ENCODE measurements at places on chromosomes 1 and 21.
A peak's percentile ranks its signal among the peaks of the same experiment; 100 is the strongest.

- no peaks in the 10 kb centered on the region for H3K36me3 ChIP-seq
- H3K4me1 ChIP-seq: no peaks in the 10 kb centered on the region
- no peaks in the 10 kb centered on the region for H3K27me3 ChIP-seq
- no peak overlapping the region for H3K27ac ChIP-seq
- no peak overlapping the region for H3K4me3 ChIP-seq
Measured at GRCh38 chr1:112496290-112496689, 12.5 kb upstream of the WNT2B start.

DNA sequence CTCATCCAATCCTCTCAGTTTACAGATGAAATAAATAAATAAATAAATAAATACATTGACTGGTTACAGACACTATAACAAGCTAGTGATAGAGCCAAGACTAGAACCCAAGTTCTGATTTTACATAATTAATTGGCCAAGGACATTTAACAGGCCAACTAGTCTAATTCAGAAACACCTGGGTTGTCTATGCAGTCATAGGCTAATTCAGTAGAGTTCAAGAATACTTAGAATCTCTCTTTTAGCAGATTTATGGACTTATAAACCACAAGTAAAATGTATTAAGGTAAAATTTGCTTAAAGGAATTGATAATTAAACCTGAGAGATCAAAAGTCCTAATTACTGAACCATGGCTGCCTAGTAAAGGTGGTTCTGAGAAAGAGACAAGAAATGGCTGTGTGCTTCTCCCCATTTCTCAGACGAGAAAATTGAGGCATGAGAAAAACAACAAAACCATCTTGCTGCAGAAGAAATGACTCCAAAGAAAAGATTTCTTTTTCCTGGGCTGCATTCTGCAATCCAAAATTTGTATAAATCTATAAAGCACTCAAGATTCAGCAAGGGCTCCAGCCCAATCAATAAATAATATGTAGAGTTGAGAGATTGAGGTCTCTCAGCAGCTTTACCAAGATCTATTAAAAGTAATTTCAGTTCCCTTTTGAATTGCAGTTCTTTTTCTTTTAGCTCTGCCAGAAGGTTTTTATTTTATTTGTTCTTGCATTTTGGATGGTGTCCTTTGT, 98.3 kb downstream of the DUSP10 start:
- no peaks in the 10 kb centered on the region for H3K27me3 ChIP-seq
- no peaks in the 10 kb centered on the region for H3K36me3 ChIP-seq
- no peaks in the 10 kb centered on the region for H3K4me1 ChIP-seq
- H3K4me3 ChIP-seq: no peak overlapping the region

GRCh38 chr1:219797009-219797408, 131.3 kb downstream of the SLC30A10 start:
- no peaks in the 10 kb centered on the region for H3K4me1 ChIP-seq
- H3K27ac ChIP-seq: no peak overlapping the region
- no peak for DNase-seq
- H3K36me3 ChIP-seq: no peaks in the 10 kb centered on the region

DNA sequence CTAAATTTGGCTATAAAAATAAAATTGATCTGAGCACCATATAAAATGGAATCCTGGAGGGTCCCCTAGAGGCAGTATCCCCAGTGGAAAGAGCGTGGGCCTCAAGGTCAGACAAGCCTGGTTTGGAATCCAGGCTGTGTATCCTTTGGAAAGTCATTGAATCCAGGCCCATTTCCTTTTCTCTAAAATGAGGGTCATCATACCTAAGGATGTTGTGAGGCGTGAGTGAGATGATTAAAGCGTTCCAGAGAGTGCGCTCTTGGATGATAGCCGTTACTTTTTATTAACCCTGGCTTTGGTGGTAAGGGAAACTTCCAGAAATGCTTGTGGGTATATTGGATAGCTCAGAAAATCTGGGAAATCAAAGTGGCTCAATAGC, 683 bp upstream of the ZNF436 start:
- no peaks in the 10 kb centered on the region for H3K27me3 ChIP-seq
- no peak for DNase-seq
- H3K4me1 ChIP-seq: peaks cover 22% of the 10 kb centered on the region

DNA sequence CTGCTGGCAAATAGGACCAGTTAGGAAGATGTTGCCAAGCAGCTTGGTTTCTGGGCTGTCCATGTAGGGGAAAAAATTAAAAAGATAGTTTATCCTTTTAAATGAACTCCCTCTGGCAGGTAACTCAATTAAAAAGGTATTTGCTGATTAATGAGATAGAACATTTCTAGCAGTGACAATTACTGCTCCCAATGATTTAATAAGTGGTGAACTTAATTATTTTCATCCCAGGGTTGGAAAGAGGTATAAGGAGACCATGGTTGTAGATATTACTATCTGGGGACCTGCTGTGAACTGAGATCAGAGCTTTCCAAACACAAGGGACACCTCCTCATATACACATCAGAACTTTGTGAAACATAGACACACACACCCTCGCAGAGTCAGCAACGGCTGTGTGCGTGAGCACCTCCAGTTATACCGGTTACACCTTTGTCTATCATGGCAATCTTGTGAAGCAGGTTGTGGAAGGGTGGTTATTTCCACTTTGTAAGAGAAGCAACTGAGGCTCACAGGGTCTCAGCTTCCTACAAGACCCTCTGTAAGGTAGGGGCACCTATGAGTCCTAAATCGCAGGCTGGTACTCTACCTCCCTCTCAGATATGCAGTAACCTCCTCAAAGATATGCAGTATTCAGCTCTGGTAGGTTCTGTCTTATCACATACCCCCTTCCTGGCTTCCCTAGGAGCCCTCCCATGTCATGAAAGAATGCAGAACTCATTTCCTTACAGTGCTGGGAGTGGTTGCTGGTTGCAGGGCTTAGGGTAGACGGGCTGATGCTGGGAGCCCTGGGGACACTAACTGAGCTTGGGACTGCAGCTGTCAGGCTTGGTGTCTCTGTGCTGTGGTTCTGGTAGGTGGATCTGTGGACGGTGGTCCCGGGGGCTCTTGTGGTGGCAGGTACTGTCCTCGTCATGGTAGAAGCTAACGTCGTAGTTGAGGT, 18.5 kb upstream of the MAGOH start:
- no peak overlapping the region for H3K4me3 ChIP-seq
- peaks cover 15% of the 10 kb centered on the region for H3K4me1 ChIP-seq
- no peak for DNase-seq
- no peaks in the 10 kb centered on the region for H3K36me3 ChIP-seq
- H3K27ac ChIP-seq: peak overlapping the region; percentile 23
- H3K27me3 ChIP-seq: no peaks in the 10 kb centered on the region

DNA sequence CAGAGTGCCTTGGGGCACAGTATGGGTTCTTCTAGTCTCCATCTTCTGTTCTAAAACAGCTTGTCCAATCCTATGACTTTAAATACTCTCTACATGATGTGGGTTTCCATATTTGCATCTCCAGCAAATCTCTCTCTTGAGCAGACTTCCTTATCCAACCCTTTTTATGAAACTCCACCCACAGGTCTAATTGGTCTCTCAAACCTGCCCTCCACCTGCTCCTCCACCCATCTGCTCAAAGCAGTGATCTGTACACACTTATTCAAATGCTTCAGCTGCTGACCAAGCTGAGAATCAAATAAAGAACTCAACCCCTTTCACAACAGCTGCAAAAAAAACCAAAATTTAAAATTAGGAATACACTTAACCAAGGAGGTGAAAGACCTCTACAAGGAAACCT, 11.5 kb downstream of the MCOLN2 start:
- no peaks in the 10 kb centered on the region for H3K36me3 ChIP-seq
- DNase-seq: no peak
- no peak overlapping the region for H3K27ac ChIP-seq

- H3K27me3 ChIP-seq: no peaks in the 10 kb centered on the region
- H3K4me3 ChIP-seq: no peak overlapping the region
- no peak for DNase-seq
- no peaks in the 10 kb centered on the region for H3K36me3 ChIP-seq
- H3K4me1 ChIP-seq: 0 out of 2 replicates have a peak, but pooled peaks cover 5% of the 10 kb centered on the region
- H3K27ac ChIP-seq: no peak overlapping the region
Measured at GRCh38 chr1:88009916-88010315, 674.2 kb upstream of the PKN2 start.

GRCh38 chr1:66396212-66396890, 137.6 kb upstream of the SGIP1 start:
- no peaks in the 10 kb centered on the region for H3K27me3 ChIP-seq
- no peak overlapping the region for H3K4me3 ChIP-seq
- no peaks in the 10 kb centered on the region for H3K4me1 ChIP-seq
- no peak for DNase-seq
- H3K27ac ChIP-seq: no peak overlapping the region

GRCh38 chr1:232587141-232588008, 42.6 kb downstream of the SIPA1L2 start:
- H3K4me1 ChIP-seq: no peaks in the 10 kb centered on the region
- no peaks in the 10 kb centered on the region for H3K36me3 ChIP-seq
- H3K27me3 ChIP-seq: no peaks in the 10 kb centered on the region
- no peak for DNase-seq

GRCh38 chr1:234342774-234343173, 30.5 kb upstream of the COA6 start:
- no peak for DNase-seq
- H3K4me3 ChIP-seq: no peak overlapping the region
- H3K36me3 ChIP-seq: no peaks in the 10 kb centered on the region

GRCh38 chr1:13892198-13892597, 192.2 kb downstream of the PRDM2 start:
- H3K36me3 ChIP-seq: no peaks in the 10 kb centered on the region
- no peak overlapping the region for H3K27ac ChIP-seq
- H3K4me3 ChIP-seq: no peak overlapping the region
- H3K4me1 ChIP-seq: peaks cover 12% of the 10 kb centered on the region

DNA sequence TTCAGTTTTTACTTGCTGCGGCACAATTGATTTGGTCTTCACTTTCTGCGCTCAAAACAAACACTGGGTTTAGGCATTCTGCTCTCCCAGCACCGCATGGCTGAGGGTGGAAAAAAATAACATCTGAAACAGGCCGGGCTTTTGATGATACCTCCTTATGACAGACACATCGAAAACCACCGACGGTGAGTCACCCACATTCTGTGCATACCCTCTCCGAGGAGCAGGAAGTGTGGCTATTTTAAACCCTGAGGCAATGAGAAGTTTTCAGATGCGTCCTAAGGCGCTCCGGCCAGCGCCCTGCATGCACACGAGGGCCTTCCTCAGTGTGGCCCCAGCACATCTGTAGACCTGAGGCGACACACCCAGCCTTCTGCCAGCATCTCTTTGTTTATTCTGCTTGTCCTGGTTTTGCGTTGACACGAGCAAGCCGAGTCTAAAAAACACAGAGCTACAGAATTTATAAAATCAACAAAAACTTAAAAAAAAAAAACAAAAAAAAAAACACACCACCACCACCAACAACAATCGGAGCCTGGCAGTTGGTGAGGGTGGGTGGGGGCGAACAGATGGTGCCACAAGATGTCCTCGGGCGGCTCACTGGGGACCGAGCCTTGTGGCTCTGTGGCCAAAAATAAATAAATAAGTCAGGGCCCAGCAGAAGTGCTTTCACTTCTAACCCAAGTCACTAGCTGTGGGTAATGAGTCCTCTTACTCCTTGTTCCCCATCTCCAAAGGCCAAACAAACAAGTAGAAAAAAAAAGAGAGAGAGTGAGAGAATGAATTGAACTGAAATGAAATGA, 162.6 kb upstream of the IRF2BP2 start:
- peak; percentile 95 for DNase-seq
- H3K4me1 ChIP-seq: peaks cover 53% of the 10 kb centered on the region
- no peaks in the 10 kb centered on the region for H3K27me3 ChIP-seq
- H3K36me3 ChIP-seq: no peaks in the 10 kb centered on the region
- H3K4me3 ChIP-seq: no peak overlapping the region

GRCh38 chr1:17061486-17061885, 7.7 kb upstream of the SDHB start:
- no peaks in the 10 kb centered on the region for H3K36me3 ChIP-seq
- H3K4me3 ChIP-seq: no peak overlapping the region
- no peaks in the 10 kb centered on the region for H3K4me1 ChIP-seq
- no peak for DNase-seq

- peak overlapping the region; percentile 83 for H3K27ac ChIP-seq
- peak overlapping the region; percentile 73 for H3K4me3 ChIP-seq
- DNase-seq: no peak
- H3K4me1 ChIP-seq: peaks cover 5% of the 10 kb centered on the region
- H3K36me3 ChIP-seq: no peaks in the 10 kb centered on the region
Measured at GRCh38 chr1:24503059-24503751, 569 bp downstream of the RCAN3 start.

- H3K36me3 ChIP-seq: no peaks in the 10 kb centered on the region
- H3K27ac ChIP-seq: no peak overlapping the region
- H3K4me3 ChIP-seq: no peak overlapping the region
- H3K4me1 ChIP-seq: no peaks in the 10 kb centered on the region
Measured at GRCh38 chr21:17191346-17191993, 321.4 kb upstream of the CXADR start.

GRCh38 chr1:14180738-14181137, 417.7 kb upstream of the KAZN start:
- no peaks in the 10 kb centered on the region for H3K36me3 ChIP-seq
- H3K27me3 ChIP-seq: no peaks in the 10 kb centered on the region
- no peak for DNase-seq
- H3K4me3 ChIP-seq: no peak overlapping the region

DNA sequence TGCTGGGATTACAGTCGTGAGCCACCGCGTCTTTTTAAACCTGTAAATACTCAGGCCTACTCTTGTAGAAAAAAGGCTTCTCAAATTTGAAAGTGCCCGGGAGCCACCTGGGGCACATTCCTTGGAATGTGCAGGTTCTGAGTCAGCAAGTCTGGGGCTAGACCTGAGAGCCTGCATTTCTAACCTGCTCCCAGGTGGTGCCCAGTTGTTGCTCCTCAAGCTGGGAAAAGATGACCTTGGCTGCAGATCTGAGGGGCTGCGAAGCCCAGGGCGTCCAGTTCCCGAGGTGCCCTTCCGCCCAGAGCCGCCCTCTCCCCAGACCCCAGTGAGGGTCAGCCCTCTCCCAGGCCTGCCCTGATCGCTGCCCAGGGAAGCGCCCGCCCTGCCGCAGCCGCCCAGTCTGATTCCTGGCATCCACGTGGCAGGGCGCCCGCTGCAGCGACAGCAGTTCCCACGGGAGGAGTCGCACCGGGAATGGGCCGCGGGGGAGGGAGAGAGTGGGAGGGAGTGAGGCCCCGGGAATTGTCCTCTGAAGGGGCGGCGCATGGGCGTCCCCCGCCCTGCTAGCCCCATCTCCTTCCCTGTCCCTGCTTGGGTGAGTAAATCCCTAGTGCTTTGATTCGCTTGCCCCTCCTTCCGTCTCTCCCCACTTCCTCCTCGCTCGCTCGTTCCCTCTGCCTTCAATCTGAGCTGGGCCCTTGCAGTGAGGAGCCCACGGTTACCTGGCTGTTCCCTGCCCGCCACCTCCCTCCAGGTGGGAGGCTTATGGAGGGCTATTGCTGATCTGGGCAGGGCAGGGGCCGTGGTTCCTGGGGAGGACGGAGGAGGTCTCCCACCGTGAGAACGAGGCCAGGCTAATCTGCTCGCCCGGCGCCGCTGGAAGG, 18.8 kb upstream of the TENT5B start:
- H3K4me1 ChIP-seq: peaks cover 9% of the 10 kb centered on the region
- no peaks in the 10 kb centered on the region for H3K27me3 ChIP-seq
- no peaks in the 10 kb centered on the region for H3K36me3 ChIP-seq
- no peak overlapping the region for H3K4me3 ChIP-seq

- H3K27ac ChIP-seq: no peak overlapping the region
- H3K36me3 ChIP-seq: no peaks in the 10 kb centered on the region
- no peaks in the 10 kb centered on the region for H3K27me3 ChIP-seq
- H3K4me3 ChIP-seq: no peak overlapping the region
- no peak for DNase-seq
Measured at GRCh38 chr1:234906654-234907053, 222.0 kb downstream of the TOMM20 start.

- no peaks in the 10 kb centered on the region for H3K27me3 ChIP-seq
- no peaks in the 10 kb centered on the region for H3K36me3 ChIP-seq
- H3K4me1 ChIP-seq: peaks cover 14% of the 10 kb centered on the region
Measured at GRCh38 chr21:45021428-45022347, 52.7 kb upstream of the ADARB1 start.

GRCh38 chr1:109788695-109789521, 25.2 kb upstream of the EPS8L3 start:
- no peaks in the 10 kb centered on the region for H3K36me3 ChIP-seq
- no peak overlapping the region for H3K4me3 ChIP-seq
- DNase-seq: no peak
- peaks cover 13% of the 10 kb centered on the region for H3K4me1 ChIP-seq

All from Caco-2 (cell line).